ENCODE measurements at places on chromosomes 11 and 22. TPM values are rescaled to one million over a fixed set of nuclear protein-coding genes. Genes with fewer than 3 reads are reported as not detected.

APOL4 gene
- total RNA-seq, result 9.8 TPM

KCNE3 gene
- total RNA-seq, result 6.2 TPM

MAJIN gene
- 0.24 TPM for total RNA-seq

OR10D3 gene
- total RNA-seq, result 1.7 TPM

DNA sequence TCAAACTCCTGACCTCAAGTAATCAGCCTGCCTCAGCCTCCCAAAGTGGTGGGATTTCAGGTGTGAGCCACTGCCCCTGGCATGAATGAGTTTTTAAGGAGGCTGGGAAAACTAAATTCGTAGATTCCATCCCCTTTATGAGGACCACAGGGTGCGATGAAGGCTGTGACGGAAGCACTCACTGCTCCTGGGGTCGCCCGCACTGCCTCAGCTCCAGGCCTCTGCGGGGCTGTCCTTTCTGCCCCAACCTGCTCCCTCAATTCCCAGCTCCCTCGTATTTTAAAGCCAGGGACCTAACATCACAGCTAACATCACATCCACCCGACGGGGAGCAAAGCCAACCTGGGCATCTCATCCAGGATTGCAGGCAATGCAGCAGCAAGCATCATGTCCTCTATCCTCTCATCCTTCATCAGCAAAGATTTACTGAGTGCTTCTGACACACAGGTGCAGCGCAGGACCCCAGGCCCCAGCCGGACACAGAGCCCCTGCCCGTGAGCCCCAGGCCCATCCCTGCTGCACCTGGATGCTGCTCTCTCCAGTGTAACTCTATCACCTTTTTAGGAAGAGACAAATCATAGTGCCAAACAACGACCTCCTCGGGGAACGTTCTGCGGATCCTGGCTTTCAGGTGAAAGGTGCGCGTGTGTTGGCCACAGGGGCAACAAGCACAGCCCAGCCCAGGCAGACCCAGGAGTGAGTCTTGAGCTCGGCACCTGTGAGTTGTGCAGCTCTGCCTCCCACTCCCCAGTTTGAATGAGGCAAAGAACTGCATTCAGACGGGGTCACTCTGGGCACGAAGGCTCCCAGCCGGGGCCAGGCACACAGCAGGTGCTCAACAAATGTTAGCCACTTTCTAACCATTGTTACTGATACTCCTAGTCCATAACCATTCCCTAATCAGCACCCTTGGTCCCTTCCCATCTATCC is 134.3 kb downstream of the CRYBB2 start:
- peaks cover 53% of the 10 kb centered on the region for H3K36me3 ChIP-seq
- H3K27me3 ChIP-seq, result no peaks in the 10 kb centered on the region
- H3K4me3 ChIP-seq, result no peak overlapping the region
- no peak for DNase-seq
- H3K4me1 ChIP-seq, result peaks cover 4% of the 10 kb centered on the region
- no peak overlapping the region for H3K27ac ChIP-seq

DNA sequence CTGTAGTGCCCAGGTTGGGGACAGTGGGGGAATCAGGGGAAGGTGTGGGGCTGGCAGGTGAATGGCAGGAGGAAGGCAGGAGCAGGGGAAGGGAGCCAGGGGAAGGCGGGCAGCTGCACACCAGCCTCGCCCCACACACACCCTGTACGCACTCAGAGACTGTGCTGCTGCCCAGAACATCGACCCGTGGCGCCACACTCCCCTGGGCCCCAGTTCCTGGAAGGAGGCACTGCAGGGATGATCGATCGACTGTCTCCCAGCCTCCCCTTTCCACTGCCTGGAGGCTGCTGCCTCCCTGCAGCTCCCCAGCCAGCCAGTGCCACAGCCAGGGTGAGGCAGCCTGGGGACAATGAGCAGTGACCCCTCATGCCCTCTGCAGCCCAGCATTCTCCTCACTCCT is 19.2 kb downstream of the PDE2A start:
- H3K27me3 ChIP-seq, result peaks cover 11% of the 10 kb centered on the region
- DNase-seq, result no peak
- H3K27ac ChIP-seq, result no peak overlapping the region
- peaks cover 26% of the 10 kb centered on the region for H3K4me1 ChIP-seq
- no peak overlapping the region for H3K4me3 ChIP-seq

- H3K27me3 ChIP-seq, result no peaks in the 10 kb centered on the region
- no peak overlapping the region for H3K27ac ChIP-seq
Observed at GRCh38 chr11:92376146-92376599, 151.6 kb downstream of the FAT3 start.

GRCh38 chr22:36991206-36991605 is 28.0 kb downstream of the TST start:
- no peak overlapping the region for H3K4me3 ChIP-seq
- no peaks in the 10 kb centered on the region for H3K4me1 ChIP-seq
- peaks cover 4% of the 10 kb centered on the region for H3K27me3 ChIP-seq
- DNase-seq, result no peak

DNA sequence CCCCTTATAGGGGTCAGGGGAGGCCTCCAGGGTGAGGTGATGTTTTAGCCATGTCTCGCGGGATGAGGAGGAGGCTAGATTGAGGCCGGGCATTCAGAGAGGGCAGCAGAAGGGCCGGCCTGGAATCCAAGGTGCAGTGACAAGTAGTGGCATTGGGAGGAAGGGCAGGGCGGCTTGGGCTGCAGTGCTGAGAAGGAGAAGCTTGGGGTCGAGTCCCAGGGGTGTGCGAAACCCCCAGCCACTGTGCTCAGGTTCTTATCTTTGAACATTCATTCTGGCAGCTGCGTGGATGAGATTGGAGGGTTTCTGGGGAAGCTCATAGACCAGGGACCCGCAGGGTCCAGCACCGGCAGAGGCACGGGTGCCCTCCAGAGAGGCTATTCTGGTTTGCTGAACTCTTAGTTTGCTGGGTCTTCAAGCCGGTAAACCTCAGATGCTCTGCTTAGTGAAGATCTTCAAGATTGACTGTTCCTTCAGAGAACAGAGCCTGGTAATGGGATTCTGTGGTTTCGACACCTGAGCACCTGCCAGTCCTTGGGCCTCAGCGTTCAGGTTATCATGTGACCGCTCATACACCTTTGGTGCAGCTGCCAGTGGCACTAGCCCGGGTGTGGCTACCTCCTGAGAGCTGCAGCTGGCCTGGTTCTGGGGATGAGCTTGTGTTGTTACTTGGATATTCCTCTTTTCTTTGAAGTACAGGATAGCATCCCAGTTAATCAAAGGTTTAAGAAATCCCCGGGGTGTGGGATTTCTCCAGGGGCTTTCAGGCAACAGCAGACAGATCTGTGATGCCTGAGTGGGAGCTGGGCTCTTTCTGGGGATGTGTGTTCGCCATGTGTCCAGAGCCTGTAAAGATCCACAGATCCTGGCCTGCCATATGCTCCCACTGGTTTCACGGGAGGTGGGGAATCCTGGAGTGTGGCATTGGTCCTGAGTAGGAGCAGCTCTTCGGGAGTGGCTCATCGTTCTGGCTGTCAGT is 152.8 kb downstream of the TBC1D22A start:
- no peaks in the 10 kb centered on the region for H3K27me3 ChIP-seq
- no peak for DNase-seq
- H3K4me1 ChIP-seq, result no peaks in the 10 kb centered on the region
- no peak overlapping the region for H3K4me3 ChIP-seq
- 0 out of 3 replicates have a peak, but pooled peaks cover 2% of the 10 kb centered on the region for H3K36me3 ChIP-seq

- H3K27ac ChIP-seq, result no peak overlapping the region
- no peak for DNase-seq
- no peaks in the 10 kb centered on the region for H3K4me1 ChIP-seq
- H3K27me3 ChIP-seq, result no peaks in the 10 kb centered on the region
- no peak overlapping the region for H3K4me3 ChIP-seq
Observed at GRCh38 chr11:80061056-80061455, 620.2 kb upstream of the TENM4 start.

- no peaks in the 10 kb centered on the region for H3K36me3 ChIP-seq
- DNase-seq, result no peak
- H3K27me3 ChIP-seq, result peaks cover 7% of the 10 kb centered on the region
- no peak overlapping the region for H3K27ac ChIP-seq
- no peak overlapping the region for H3K4me3 ChIP-seq
Observed at GRCh38 chr11:32072872-32073643, 17.8 kb upstream of the RCN1 start.

GRCh38 chr22:24805790-24806662 is at the start of gene SGSM1:
SGSM1 (plus strand) TSS chr22:24806211; CDS start chr22:24806326, 115 bp downstream.
- peak within 1 kb of the TSS; percentile 41 for H3K4me3 ChIP-seq
- H3K4me1 ChIP-seq, result peaks cover 10% of the 10 kb centered on the region
- no peaks in the 10 kb centered on the region for H3K36me3 ChIP-seq
- no peak within 1 kb of the TSS for H3K27ac ChIP-seq
- peaks cover 21% of the 10 kb centered on the region for H3K27me3 ChIP-seq

GRCh38 chr11:120612513-120613263 is 101.1 kb downstream of the GRIK4 start:
- no peaks in the 10 kb centered on the region for H3K36me3 ChIP-seq
- no peaks in the 10 kb centered on the region for H3K27me3 ChIP-seq
- H3K4me1 ChIP-seq, result no peaks in the 10 kb centered on the region
- DNase-seq, result no peak

- no peak for DNase-seq
- H3K4me3 ChIP-seq, result no peak overlapping the region
Observed at GRCh38 chr22:29226351-29226981, 20.8 kb downstream of the EMID1 start.

DNA sequence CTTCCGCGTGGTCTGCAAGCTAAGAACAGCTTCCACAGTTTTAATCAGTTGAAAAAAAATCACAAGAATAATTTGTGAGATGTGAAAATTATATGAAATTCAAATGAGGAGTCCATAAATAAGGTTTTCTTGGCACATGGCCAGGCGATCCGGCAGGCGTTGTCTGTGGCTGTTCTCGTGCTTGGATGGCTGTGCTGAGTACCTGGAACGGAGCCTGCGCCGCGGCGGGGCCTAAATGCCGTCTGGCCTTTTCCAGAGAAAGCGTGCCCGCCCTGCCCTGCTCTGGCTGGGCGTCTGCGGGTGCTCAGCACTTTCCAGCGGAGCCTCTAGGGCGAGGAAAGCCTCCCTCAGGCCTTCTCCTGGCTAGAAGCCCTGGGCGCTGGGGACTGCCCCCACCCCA is 41.8 kb downstream of the OSBPL5 start:
- no peak overlapping the region for H3K27ac ChIP-seq
- no peaks in the 10 kb centered on the region for H3K27me3 ChIP-seq
- peaks cover 17% of the 10 kb centered on the region for H3K36me3 ChIP-seq

DNA sequence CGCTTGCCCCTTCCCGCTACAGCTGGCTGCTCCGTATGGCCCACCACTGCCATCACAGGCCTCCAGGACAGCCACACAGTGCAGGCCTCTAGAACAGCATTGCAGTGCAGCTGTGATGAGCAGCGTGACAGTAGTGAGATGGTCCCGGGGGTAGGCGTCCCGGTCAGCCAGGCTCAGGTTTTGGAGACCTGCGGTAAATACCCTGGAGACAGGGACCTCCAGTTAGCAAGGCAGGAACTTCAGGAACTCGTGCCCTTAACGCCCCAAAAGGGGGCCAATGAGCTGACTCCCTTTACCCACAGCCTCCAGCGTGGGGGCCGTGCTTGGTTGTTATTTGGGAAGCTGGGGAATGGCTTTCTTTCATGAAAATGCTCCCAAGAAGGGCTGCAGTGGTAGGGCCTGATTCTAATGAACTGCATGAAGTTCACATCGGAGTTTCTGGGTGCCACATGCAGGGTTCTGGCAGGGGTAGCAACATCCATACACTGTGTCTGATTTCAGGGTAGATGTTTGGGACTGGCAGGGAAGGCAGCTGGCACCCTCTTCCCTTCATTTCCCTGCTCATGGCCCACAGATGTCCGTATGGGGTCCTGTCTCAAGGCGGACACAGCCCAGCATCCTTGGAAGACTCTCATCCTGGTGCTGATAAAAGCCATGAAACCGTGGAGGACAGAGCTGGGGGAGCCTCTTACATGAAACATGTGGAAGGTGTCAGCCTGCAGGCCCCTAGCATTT is 440.5 kb downstream of the TBC1D22A start:
- H3K27me3 ChIP-seq, result peaks cover 12% of the 10 kb centered on the region
- no peaks in the 10 kb centered on the region for H3K4me1 ChIP-seq
- H3K27ac ChIP-seq, result no peak overlapping the region
- DNase-seq, result no peak

- H3K4me3 ChIP-seq, result no peak overlapping the region
- no peak overlapping the region for H3K27ac ChIP-seq
- no peaks in the 10 kb centered on the region for H3K36me3 ChIP-seq
- no peak for DNase-seq
- peaks cover 10% of the 10 kb centered on the region for H3K4me1 ChIP-seq
Observed at GRCh38 chr22:45964372-45964771, 12.6 kb downstream of the WNT7B start.

GRCh38 chr11:87020764-87021365 is 16.9 kb upstream of the TMEM135 start:
- H3K36me3 ChIP-seq, result no peaks in the 10 kb centered on the region
- H3K27ac ChIP-seq, result no peak overlapping the region
- DNase-seq, result no peak

DNA sequence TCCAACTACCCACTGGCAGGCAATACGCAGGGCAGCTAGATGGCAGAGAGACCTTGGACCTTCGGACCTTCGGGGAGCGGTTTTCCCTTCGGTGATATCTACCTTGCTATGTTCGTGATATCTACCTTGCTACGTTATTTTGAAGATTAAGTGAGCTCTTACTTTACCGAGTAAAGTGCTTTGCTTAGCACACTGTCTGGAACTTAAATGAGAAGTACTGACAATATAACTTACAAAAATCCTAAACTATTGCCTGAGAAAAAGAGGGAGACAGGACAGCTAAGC is 1.0 kb upstream of the PRDM10 start:
- DNase-seq, result no peak
- no peaks in the 10 kb centered on the region for H3K27me3 ChIP-seq
- H3K4me1 ChIP-seq, result peaks cover 26% of the 10 kb centered on the region
- H3K27ac ChIP-seq, result peak overlapping the region; percentile 100
- H3K36me3 ChIP-seq, result no peaks in the 10 kb centered on the region

DNA sequence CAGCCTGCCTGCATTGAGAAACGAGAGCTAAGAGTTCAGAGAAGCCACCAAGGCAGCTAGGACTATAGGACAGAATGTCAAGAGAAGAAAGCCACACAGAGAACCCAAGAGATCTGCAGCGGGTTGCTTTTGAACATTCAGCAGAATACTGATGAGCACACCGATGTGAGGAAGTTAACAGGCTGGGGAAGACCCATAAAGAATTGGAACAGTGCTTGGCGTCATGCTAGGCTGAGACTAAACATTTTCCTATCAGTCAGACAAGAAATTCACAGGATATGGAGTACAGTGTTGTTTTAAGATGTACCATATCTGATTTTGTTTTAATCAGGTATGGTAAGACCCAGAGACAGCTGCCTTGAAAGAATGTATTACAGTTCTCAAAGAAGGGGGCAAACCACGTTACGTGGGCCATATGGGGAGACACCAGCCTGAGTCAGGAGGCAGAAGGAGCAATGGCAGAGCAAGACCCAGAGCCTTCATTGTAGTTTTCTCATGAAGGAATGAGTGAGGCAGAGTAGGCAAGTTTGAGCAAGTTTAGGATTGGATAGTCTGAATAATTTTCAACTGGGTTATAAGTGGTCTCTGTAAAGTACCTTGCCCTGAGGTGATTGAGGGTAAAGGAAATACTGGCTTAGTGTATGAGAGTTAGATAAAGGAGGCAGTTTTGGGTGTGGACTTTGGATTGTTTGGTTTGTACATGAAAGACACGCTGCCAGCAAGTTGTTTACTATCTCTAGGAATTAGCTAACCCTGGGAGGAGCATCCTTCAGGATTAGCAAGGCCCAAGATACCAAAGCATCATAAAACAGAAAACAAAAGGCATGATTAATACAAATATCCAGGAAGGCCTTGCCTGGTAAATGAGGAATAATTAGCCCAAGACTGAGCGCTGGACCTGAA is 14.3 kb downstream of the LRRC75B start:
- peaks cover 12% of the 10 kb centered on the region for H3K36me3 ChIP-seq
- no peaks in the 10 kb centered on the region for H3K27me3 ChIP-seq
- H3K4me3 ChIP-seq, result no peak overlapping the region
- H3K4me1 ChIP-seq, result peaks cover 4% of the 10 kb centered on the region
- H3K27ac ChIP-seq, result no peak overlapping the region
